ENCODE measurements at places on chromosomes 5 and 9. TPM values are rescaled to one million over a fixed set of nuclear protein-coding genes. Genes with fewer than 3 reads are reported as not detected.

- H3K27ac ChIP-seq = no peak overlapping the region
- no peaks in the 10 kb centered on the region for H3K36me3 ChIP-seq
- H3K27me3 ChIP-seq = no peaks in the 10 kb centered on the region
- H3K4me3 ChIP-seq = no peak overlapping the region
These were observed 42.9 kb downstream of the ZNF474 start for GRCh38 chr5:122172207-122172606.

DNA sequence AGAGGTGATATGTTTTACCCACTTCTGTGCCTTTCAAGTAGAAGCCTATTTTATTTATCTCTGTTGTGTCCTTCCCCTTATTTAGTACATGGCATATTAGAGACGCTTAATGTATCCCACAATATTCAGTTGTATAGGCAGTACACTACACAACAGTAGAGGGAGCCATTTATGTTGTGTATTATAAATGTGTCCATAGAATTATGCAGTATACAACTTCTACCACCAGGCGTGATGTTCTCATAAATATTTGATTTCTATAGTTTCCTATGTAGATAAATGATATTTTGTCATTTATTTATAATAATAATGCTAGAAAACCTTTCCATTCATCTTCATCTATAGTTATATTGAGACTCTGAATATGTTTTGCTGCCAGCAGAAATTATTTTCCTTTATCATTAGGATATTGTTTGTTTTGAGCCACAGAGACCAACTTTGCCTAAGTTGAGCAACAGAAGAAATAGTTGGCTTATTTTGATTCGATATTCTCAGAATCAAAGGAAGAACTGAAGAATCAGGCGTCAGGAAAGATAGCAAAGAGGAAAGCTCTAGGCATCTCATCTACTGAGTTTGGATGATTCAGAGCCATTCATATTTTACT lies 81.7 kb downstream of the ADAMTS19 start:
- no peak overlapping the region for H3K27ac ChIP-seq
- H3K4me3 ChIP-seq = no peak overlapping the region
- peaks cover 12% of the 10 kb centered on the region for H3K36me3 ChIP-seq

GRCh38 chr9:133727277-133727875 lies 10.8 kb downstream of the SARDH start:
- H3K4me3 ChIP-seq = no peak overlapping the region
- H3K27me3 ChIP-seq = no peaks in the 10 kb centered on the region
- no peaks in the 10 kb centered on the region for H3K36me3 ChIP-seq
- DNase-seq = no peak
- no peak overlapping the region for H3K27ac ChIP-seq

Gene GARIN3
- not detected for total RNA-seq

DNA sequence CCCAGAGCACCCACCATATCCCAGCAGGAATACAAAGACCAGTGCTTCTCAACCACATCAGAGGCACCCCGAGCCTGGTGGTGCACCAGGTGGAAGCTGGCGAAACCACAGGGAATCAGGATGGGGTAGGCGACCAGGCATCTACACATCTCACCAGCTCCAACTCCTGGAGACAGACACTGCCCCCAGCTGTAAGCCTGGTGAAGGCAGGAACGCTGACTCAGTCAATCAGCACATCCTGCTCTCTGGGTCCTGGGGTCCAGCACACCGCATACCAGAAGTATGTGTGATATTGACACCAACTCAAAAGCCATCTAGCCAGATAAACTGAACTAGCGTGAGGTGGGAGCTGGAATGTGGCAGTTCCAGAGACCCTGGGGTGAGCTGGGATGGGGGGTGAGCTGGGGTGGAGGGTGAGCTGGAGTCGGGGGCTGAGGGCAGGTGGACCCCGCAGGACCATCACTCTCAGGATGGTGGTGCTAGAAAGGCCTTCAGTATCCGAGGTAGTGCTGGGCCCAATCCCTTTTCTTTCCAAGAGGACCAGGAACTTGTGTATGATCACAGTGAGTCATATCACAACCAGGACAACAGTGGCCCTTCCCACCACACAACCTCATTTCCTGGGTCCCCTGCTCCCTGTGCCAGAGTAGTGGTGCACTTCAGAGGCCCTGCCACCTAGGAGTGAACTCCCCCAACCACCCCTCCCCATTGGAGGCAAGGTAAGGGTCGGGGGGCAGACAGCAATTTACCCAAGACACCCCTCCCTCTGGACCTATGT lies 2.5 kb downstream of the DBN1 start:
- H3K4me1 ChIP-seq = peaks cover 9% of the 10 kb centered on the region
- no peak overlapping the region for H3K27ac ChIP-seq
- peaks cover 21% of the 10 kb centered on the region for H3K36me3 ChIP-seq
- DNase-seq = no peak
- no peak overlapping the region for H3K4me3 ChIP-seq

GRCh38 chr5:148633067-148633377 lies 21.3 kb downstream of the HTR4 start:
- H3K27ac ChIP-seq = no peak overlapping the region
- H3K36me3 ChIP-seq = no peaks in the 10 kb centered on the region
- DNase-seq = no peak
- H3K27me3 ChIP-seq = no peaks in the 10 kb centered on the region

DNA sequence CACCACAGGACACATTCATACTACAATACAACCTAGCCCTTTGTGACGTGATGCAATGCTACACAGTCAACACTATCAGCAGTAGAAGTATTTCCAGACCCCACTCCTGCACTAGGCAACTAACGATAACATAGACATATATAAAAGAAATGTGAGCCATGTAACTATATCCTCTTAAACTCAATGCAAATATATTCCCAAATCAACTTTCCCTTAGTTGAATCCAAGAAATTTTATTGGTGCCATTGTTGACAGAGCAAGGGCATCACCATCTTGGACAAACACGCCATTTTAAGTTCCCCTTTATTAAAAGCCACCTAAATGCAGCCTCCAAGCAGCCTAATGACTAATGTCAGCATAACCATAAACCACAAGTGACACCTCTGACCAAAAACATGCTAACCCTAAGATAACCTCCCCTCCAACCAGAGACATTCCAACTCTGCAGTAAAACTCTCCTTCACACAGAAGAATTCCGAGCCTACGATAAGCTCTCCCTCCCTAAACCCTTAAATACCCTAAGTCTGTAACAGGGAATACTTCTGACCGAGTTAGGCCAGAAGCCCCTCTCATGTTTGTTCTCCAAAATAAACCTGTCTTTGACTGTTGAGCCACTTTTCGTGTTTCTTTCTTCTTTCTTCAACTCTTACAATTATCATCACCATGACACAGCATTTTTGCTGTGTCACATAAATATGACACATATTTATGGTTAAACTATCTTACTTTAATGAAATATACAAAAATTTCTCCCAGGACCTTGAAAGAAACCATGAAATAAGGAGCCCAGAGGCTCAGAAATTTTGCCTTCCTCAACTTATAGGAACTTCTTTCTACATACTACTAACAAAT lies 1497.8 kb downstream of the EFNA5 start:
- no peaks in the 10 kb centered on the region for H3K36me3 ChIP-seq
- no peak overlapping the region for H3K4me3 ChIP-seq
- H3K27ac ChIP-seq = no peak overlapping the region
- peak; percentile 25 for DNase-seq
- H3K4me1 ChIP-seq = no peaks in the 10 kb centered on the region
- no peaks in the 10 kb centered on the region for H3K27me3 ChIP-seq

Gene TGFBR1
- 18.1 TPM for total RNA-seq

GRCh38 chr9:135045264-135045927 lies 42.1 kb upstream of the OLFM1 start:
- no peak overlapping the region for H3K4me3 ChIP-seq
- no peaks in the 10 kb centered on the region for H3K36me3 ChIP-seq
- no peak overlapping the region for H3K27ac ChIP-seq
- no peaks in the 10 kb centered on the region for H3K27me3 ChIP-seq
- no peak for DNase-seq
- no peaks in the 10 kb centered on the region for H3K4me1 ChIP-seq

Gene ZNF483
- total RNA-seq = 4.5 TPM

Gene MRPL22
- 39.0 TPM for total RNA-seq

Gene CATSPER3
- total RNA-seq = 0.07 TPM

DNA sequence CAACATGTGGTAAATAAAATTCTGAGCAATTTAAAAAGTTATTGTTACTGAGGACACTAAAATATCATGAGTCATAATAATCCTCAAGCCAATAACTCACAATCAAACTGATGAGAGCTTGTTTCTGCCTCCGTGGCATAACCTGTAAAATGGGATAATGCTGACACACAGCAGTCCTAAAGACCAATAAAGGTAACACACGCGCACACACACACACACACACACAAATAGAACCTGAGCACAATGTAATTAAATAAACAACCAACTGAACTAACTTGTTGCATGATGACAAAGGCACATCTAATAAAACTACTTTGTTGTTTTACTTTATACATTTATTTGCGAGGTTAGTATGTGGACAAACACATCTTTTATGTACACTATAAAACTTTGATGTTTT lies 358.2 kb downstream of the BNC2 start:
- H3K36me3 ChIP-seq = no peaks in the 10 kb centered on the region
- no peaks in the 10 kb centered on the region for H3K27me3 ChIP-seq
- H3K4me3 ChIP-seq = no peak overlapping the region

Gene CFAP90
- total RNA-seq = not detected

GRCh38 chr5:103145196-103145595 lies 25.1 kb downstream of the PPIP5K2 start:
- no peak for DNase-seq
- no peak overlapping the region for H3K4me3 ChIP-seq
- H3K27ac ChIP-seq = no peak overlapping the region
- H3K27me3 ChIP-seq = no peaks in the 10 kb centered on the region
- H3K4me1 ChIP-seq = no peaks in the 10 kb centered on the region

GRCh38 chr5:168988699-168989098 lies 312.2 kb downstream of the SLIT3 start:
- H3K4me1 ChIP-seq = peaks cover 13% of the 10 kb centered on the region
- no peak overlapping the region for H3K27ac ChIP-seq
- no peaks in the 10 kb centered on the region for H3K27me3 ChIP-seq
- no peak for DNase-seq
- H3K36me3 ChIP-seq = no peaks in the 10 kb centered on the region

- no peaks in the 10 kb centered on the region for H3K4me1 ChIP-seq
- H3K36me3 ChIP-seq = no peaks in the 10 kb centered on the region
- H3K27ac ChIP-seq = no peak overlapping the region
These were observed 8.3 kb downstream of the WDR31 start for GRCh38 chr9:113331780-113332179.

GRCh38 chr9:115225459-115226116 lies 107.6 kb upstream of the TNC start:
- H3K27me3 ChIP-seq = no peaks in the 10 kb centered on the region
- no peak for DNase-seq
- no peaks in the 10 kb centered on the region for H3K4me1 ChIP-seq
- no peaks in the 10 kb centered on the region for H3K36me3 ChIP-seq

DNA sequence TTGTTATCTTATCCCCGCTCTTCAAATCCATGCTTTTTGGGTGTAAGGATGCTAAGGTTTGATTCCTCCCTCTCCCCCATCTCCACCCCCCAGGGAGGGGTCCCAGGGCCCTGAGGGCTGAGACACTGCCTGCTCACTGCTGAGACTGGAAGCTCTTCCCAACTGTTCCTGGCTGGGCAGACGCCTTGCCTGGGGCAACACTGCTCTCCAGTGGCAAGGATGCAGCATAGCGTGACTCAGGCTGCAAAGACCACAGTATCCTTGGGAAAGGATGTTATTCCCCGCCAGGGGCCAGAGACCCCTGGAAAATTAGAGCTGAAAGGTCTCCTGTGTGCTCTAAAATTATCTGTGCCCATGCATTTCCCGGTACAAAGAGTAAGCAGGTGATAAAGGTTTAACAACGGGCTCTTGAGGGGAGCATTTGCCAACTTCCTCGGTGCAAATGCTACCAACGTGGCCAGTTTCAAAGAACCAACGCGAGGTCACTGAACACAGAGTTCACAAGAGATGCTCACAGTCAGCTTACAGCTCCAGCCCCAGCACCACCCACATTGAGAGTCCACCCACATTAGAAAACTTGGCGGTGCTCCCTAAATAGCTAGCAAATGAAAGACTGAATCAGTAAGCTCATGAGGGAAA lies 271.9 kb downstream of the NSG2 start:
- no peak overlapping the region for H3K27ac ChIP-seq
- H3K4me3 ChIP-seq = no peak overlapping the region
- H3K27me3 ChIP-seq = peaks cover 30% of the 10 kb centered on the region
- H3K4me1 ChIP-seq = no peaks in the 10 kb centered on the region
- H3K36me3 ChIP-seq = no peaks in the 10 kb centered on the region
- peak; percentile 69 for DNase-seq

Gene ABCA1
- 23.0 TPM for total RNA-seq

Gene AGXT2
- total RNA-seq = not detected

DNA sequence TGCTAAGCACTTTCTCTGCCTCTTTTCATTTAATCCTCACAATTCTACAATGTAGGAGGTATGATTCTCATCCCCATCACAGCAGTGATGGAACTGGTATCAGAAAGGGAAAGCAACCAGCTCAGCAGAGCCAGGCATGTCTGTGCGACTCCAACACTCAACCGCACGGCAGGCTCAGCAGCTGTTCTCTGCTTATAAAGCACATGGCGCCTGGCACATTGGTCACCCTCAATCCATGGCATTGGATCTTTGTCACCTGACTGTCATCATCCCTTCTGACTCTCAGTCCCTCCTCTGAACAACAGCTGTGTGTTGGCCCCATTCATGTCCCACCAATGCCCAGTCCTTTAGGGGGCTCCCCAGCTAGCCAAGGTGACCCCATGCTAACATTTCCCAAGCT lies 45.1 kb upstream of the HAND1 start:
- H3K36me3 ChIP-seq = no peaks in the 10 kb centered on the region
- no peak overlapping the region for H3K4me3 ChIP-seq
- DNase-seq = no peak
- no peaks in the 10 kb centered on the region for H3K27me3 ChIP-seq

Gene FAM81B
- total RNA-seq = not detected

Gene SPINK4
- 7.8 TPM for total RNA-seq

Gene IL12B
- not detected for total RNA-seq

DNA sequence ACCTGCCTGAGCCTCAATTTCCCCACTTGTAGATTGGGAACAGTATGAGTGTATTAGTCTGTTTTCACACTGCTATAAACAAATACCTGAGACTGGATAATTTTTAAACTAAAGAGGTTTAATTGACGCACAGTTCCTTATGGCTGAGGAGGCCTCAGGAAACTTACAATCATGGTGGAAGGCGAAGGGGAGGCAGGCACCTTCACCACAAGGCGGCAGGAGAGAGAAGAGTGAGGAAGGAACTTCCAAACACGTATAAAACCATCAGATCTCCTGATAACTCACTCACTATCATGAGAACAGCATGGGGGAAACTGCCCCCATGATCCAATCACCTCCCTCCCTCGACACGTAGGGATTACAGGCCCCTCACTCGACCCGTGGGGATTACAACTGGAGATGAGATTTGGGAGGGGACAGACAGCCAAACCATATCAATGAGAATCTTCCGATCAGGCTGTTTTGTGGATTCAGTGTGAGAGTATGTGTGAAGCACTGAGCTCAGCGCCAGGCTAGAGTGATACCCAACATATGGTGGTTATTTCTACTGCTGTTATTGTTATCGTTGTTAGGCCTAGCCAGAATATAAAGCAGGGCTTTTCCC lies 14.6 kb upstream of the LMX1B start:
- H3K27ac ChIP-seq = no peak overlapping the region
- H3K27me3 ChIP-seq = peaks cover 43% of the 10 kb centered on the region
- no peak for DNase-seq
- no peak overlapping the region for H3K4me3 ChIP-seq

- no peak overlapping the region for H3K27ac ChIP-seq
- H3K4me1 ChIP-seq = peaks cover 15% of the 10 kb centered on the region
- H3K36me3 ChIP-seq = no peaks in the 10 kb centered on the region
- DNase-seq = no peak
- no peaks in the 10 kb centered on the region for H3K27me3 ChIP-seq
These were observed 10.1 kb upstream of the ADRB2 start for GRCh38 chr5:148816357-148816756.
